Forelimb muscle (tissue), 1 donor: ENCODE measurements at places on chromosomes 1 and 21. TPM values are rescaled to one million over a fixed set of nuclear protein-coding genes. Genes with fewer than 3 reads are reported as not detected.

DNA sequence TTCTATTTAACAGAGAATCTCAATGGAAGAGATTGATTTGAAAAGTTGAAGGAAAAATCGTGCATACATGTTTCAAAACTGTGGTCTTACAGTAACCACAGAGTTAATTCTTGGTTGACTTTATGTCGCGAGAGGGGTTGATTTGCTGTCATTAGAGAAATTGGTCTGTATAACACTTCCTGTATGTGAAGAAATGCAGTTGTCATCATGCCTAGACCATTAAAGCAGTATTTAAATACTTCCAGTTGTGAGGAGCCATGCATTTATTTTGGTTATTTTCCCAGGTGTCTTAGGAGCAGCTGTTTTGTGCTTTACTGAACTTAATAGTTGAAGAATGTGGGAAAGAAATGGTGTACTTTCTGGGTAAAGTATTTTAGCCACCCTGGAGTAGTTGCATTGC, 76.2 kb downstream of the NFIA start:
- DNase-seq: no peak

GRCh38 chr1:173688300-173688699, 18.6 kb upstream of the ANKRD45 start:
- DNase-seq: no peak

DNA sequence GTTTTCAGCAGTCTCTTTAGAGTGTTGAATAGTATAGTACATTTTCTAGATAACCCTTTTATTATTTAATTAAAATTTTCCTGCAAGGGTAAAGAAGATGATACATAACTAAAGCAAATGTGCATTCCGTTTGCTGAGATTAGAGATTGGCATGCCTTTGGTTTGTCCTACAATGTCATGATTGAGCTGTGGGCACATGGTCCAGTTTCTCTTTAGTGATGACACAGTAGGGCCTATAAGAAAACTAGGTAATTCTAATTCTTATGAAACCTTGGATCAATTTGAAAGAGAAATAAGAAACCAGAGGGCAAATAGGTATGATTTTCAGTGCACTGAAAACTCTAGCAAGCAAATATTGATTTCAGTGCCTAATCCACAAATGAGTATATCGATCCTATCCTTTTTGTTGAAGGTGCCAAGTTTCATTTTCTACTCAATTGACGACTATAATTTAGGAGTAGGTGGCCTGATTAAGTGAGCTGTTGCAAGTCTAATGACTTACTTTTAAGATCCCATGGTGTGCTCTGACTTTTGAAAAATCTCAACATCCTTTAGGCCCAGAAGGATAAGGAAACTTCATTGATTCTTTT, 128.0 kb upstream of the KCNK1 start:
- no peak for DNase-seq

DNA sequence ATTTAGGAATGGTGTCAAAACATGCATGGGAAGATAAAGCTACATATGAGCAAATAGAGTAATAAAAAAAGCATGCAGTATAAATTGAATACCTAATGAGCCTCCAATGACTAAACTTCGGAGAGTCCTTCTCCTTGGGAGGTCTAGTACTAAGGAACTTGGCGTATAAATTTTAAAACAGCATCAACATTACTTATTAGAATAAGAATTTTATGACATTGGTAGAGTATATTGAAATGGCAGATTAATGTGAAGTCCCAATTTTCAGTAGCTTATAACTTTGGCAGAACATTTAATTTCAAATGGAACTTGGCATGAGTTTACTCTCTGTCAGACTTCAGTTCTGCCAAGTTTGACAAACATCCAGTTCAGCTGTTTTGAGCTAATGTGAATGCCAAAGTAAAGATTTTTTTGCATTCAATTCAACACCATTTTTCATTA, 104.7 kb upstream of the RGS18 start:
- DNase-seq: peak; percentile 52

GRCh38 chr1:82931006-82931405, 1067.9 kb downstream of the TTLL7 start:
- no peak for DNase-seq

- no peak for DNase-seq
Measured at GRCh38 chr1:202505356-202505755, 156.9 kb downstream of the PPP1R12B start.

DNA sequence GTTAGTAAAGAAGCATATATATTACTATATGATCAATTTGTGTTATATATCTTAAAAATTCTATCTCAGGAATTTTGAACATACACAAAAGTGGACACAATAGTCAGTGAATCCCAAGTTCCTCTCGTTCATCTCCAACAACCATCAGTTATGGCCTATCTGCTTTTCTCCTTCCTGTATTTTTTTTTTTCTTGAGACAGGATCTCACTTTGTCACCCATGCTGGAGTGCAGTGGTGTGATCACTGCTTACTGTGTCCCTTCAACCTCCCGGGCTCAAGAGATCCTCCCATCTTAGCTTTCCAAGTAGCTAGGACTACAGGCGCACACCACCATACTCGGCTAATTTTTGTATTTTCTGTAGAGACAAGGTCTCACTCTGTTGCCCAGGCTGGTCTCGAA, 9.4 kb downstream of the SPEN start:
- no peak for DNase-seq

GRCh38 chr21:42084079-42084478, 13.0 kb downstream of the UMODL1 start:
- DNase-seq: no peak

DNA sequence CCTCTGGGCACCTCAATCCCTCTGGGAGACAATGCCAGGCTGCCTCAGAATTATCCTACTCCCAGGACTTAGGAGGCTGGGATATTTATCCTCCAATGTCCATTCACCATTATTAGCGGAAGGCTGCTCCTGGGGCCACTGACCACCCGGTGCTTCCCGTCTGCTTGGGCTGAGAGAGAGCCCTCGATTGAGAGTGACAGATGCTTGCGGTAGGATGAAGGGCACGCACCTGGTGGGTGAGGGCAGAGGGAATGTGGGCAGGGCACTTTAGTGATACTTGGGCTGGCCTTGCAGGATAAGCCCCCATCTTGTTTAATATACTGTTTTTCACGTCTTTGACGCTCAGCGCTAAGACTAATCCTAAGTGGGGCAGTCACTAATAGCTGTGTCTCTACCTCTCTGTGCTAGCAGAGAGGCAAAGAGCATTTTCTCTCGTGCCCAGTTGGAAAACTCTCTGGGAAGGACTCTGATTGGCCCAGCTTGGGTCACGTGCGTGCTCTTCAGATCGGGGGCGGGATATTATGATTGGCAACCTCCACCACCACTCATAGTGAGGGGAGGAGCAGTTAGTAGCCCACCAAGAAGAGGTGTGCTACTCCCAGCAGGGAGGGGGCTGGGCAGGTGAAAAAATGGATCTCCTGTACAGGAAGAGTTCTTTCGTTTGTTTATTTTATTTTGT, 10.6 kb upstream of the PARS2 start:
- DNase-seq: no peak

- DNase-seq: no peak
Measured at GRCh38 chr1:230125640-230126528, 58.8 kb downstream of the GALNT2 start.

DNA sequence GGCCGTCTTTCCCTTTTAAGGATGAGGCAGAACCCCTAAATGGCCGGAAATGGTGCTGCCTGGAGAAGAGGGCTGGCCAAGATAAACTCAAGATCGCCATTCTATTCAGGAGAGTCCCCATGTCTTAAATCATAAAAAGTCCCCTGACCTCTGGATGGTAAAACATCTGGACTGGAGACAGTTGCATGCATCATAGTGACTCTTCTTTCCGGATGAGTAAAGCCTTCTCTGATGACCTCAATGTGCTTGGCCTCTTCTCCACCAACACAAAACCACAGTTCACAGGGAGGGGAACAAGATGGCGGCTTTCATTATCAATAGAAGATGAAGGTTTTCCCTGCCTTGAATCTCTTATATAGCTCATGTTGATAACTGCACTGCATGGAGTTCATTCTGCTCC, 27.5 kb upstream of the H6PD start:
- DNase-seq: no peak

DNA sequence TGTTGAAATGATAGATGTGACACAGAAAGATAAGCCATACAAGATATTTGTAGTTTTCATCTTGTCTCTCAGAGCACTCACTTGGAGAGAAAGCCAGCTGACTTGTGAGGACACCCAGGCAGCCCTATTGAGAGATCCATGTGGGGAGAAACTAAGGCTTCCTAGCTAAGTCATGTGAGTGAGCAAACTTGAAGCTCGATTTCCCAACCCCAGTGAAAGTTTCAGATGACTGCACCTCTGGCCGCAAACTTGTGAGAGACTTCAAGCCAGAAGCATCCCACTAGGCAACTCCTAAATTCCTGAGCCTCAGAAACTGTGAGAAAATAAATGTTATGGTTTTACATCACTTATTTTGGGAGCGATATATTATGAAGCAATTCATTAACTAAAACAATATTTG, 832.3 kb downstream of the LTN1 start:
- no peak for DNase-seq

GRCh38 chr21:43974791-43975468, 37.2 kb upstream of the TRAPPC10 start:
- DNase-seq: no peak

DNA sequence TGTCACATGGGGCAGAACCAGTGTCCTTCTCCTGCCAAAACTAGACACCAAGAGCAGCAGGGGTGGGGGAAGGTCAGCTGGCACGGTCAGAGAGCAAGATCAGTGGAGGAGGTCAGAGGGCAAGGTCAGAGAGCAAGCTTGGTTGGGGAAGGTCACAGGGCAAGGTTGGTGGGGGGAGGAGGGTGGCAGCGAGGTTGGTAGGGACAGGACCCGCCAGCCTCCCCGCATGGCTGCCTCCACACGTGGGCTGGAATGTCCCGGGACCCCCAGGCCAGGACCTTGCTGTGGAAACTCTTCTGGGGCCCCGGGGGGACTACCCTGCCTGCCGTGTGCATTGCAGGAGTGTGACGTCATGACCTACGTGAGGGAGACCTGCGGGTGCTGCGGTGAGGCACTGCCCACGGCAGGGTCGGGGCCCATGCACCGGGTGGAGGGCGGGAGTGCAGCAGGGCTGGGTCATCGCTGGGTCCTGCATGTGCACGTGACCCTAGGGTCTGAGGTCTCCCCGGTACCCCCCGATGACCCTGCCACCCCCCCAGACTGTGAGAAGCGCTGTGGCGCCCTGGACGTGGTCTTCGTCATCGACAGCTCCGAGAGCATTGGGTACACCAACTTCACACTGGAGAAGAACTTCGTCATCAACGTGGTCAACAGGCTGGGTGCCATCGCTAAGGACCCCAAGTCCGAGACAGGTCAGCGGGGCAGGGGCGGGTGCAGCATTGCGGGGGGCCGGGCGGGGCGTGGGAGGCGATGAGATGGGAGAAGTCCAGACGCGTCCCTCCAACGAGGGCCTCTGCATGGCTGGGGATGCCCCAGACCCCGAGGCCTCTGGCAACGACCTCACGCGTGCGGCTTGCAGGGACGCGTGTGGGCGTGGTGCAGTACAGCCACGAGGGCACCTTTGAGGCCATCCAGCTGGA, 27.3 kb downstream of the COL6A2 start:
- no peak for DNase-seq

GRCh38 chr1:30739601-30740000, 16.2 kb upstream of the MATN1 start:
- no peak for DNase-seq

GRCh38 chr1:162649583-162649982, 17.3 kb downstream of the DDR2 start:
- no peak for DNase-seq

GRCh38 chr1:2482588-2482987, 6.5 kb downstream of the PLCH2 start:
- DNase-seq: no peak

- DNase-seq: no peak
Measured at GRCh38 chr1:151108331-151108730, 37.8 kb downstream of the GABPB2 start.

DNA sequence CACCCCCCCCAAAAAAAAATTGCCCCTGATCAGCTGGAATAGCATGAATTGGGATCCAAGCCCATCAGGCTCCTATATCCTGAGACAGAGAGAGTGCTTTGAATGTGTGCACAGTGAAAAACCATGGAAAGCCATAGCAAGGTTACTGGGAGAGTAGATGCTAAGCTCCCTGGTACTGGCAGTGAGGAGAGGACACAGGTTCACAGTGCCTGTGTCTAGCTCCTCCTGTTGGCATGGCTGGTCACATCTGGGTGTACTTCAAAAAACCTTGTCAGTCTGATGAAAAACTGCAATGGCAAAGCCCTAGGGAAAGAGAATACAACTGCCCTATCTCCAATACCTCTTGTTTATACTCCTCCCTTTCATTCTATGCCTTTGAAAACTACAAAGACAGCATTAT, 12.9 kb downstream of the COPA start:
- DNase-seq: no peak

DNA sequence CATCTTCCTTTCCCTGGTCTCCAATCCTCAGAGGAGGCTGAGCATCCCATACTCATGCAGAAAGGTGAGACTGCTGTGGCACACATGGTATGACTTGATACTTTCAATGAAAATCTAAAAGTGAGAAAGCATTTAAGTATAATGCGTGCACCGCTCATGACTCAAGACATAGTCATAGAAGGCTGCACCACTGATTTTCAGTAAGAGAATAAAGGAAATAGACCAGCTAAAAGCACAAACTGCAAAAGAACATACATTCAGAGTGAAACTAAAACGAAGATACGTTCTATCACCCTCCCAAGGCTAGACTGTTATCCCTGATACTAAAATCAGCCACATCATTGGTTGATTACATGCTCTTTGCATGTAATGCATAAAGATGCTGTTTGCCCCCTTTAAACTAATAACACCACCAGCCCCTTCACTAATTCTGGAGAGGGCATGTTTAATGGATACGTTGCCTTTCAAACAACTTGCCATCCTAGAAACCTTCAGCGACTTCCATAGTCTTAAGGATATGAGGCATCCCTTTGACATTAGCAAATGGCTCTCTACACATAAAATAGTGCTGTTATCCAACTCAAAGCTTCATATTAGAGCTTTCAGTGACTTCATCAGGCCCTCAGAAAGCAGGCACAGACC, 2.1 kb downstream of the PLD5 start:
- DNase-seq: no peak

DNA sequence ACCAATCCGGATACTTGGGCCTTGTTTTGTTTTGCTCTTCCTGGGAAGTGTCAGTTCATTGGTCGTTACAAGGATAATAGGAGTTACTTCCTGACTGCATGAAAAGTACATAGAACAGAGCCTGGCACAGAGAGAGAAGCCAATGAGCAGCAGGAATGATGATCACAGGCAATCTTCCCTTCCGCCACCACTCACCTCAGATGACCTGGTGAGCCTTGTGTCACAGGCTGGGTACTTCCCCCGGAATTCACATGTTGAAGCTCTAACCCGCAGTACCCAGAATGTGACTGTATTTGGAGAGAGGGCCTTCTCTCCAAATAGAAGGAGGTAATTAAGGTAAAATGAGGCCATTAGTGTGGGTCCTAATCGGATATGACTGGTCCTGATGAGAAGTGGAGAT, 18.8 kb upstream of the GPR137B start:
- DNase-seq: no peak

SLC5A9 gene
- polyA plus RNA-seq: 2.0 TPM

DDAH1 gene
- 52.8 TPM for polyA plus RNA-seq

TRAF3IP3 gene
- polyA plus RNA-seq: 3.1 TPM

SERTAD4 gene
- polyA plus RNA-seq: 5.4 TPM

VSIG8 gene
- polyA plus RNA-seq: not detected

F5 gene
- polyA plus RNA-seq: 0.11 TPM

PPP2R5A gene
- polyA plus RNA-seq: 27.7 TPM

RGS13 gene
- polyA plus RNA-seq: 0.71 TPM

SEMA6C gene
- 97.0 TPM for polyA plus RNA-seq

TRIM46 gene
- polyA plus RNA-seq: 0.46 TPM
